ENCODE measurements at places on chromosomes 11 and 22.
A peak's percentile ranks its signal among the peaks of the same experiment; 100 is the strongest.

DNA sequence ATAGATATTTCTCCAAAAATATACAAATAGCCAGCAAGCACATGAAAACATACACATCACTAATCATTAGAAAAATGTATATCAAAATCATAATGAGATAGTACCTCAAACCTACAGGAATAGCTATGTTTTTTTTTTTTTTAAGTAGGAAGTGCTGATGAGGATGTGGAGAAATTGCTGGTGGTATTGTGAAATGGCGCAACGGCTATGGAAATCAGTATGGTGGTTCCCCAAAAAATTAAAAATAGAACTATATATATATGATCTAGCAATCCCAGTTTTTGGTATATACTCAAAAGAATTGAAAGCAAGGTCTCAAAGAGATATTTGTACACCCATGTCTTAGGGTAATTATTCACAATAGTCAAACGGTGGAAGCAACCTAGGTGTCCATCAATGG is 46.0 kb upstream of the HIPK3 start:
- DNase-seq: no peak

DNA sequence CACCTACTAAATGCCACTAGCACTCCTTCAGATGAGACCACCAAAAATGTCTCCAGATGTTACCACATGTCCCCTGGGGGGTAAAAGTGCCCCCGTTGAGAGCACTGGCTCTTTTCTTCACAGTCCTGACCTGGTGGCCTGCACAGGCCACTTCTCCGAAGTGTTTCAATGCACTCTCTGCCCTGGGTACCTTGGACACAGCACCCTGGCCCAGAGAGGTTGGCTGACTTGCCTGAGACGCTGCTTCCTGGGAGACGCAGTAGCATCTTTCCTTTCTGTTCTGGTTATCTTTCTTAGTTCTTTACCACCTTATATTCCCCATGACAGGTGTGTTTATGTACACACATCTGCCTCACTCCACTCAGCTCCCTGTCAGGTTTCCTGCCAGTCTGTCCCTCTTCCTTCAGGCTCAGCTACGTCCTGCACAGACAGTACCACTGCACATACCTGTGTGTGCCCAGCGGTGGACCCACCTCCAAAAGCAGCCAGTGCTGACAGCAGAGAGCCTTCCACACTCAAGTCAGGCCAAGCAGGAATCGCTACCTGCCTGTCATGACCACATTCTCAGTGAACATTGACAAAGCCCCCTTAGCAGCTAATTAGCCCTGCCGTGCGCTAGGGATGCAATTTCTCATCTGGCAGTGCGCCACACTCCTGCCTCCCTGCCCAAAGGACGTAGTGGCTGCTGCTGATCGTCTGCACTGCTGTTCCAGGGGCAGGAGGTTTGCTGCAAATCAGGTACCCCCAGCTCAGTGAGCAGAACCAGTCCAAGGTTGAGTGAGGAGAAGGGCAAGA is 39.0 kb downstream of the FAM83F start:
- no peak for DNase-seq

DNA sequence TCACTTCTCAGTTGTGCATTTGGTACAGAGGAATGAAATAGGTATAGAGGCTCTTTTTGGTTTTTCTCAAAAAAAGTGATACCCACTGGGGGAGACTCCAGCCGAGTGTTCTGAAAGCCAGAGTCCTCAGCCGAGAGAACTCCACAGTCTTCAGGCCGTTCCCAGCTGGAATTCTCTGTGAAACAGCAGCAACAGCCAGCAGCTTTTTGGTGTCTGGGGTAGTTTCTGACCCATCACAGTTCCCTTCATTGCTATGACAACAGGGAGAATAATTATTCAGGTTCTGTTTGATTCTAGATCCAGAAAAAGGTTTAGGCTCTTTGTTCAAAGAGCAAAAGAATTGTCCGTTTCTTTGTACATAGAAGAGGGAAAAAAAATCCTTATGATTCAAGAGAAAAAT is 84.6 kb downstream of the C22orf31 start:
- no peak for DNase-seq

DNA sequence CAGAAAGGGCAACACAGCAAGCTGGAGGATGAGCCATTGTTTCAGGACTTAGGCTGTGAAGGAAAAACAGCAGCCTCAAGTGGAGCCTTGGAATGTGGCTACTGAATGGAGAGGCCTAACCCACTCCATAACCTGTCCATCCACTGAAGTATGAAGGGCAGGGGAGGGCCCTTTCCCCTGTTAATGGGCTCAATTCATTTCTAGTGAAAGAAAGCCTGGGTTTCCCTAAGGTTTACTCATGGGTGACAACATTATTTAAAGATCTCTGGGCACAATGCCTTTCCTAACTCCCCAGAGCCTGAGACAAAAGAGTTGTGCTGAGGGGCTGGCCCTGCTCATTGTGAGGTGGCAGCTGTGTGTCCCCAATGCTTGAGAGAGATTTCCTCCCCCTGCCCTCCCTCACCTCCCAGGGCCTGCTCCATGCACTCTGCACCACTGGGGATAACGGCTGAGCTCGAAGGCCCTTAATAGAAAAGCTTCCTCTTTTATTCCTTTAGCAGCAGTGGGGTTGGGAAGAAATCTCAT is 83.8 kb downstream of the ME3 start:
- no peak for DNase-seq

DNA sequence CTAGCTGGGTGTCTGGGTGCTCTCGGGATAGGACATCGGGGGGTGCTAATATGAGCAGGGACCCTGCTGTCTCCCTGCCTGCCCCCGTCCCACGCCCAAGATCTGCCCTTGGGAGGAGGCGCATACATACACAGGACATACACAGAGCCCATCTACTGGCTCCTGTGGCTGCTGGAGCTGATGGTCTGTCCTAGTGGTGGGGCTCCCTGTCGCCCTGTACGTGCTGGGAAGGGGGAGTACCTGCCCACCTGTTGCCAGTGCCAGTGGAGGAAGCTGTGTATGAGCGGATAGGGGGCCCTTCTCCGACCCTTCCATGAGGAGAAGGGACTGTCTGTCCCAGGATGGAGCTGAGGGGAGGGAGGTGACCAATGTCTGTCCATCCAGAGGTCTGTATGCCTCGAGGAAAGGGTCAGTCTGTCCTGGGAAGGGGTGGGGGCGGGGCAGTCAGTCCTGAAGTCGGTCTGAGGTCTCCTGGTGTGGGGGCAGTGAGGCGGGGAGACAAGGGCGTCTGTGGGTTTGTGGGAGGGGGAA is 952 bp downstream of the TBC1D10A start:
- DNase-seq: no peak

GRCh38 chr11:113167599-113167998 is 146.8 kb upstream of the TTC12 start:
- DNase-seq: no peak

- no peak for DNase-seq
These were observed 76.6 kb downstream of the MYO18B start for GRCh38 chr22:25818541-25818940.

GRCh38 chr22:50143096-50143495 is 27.4 kb upstream of the PANX2 start:
- no peak for DNase-seq

DNA sequence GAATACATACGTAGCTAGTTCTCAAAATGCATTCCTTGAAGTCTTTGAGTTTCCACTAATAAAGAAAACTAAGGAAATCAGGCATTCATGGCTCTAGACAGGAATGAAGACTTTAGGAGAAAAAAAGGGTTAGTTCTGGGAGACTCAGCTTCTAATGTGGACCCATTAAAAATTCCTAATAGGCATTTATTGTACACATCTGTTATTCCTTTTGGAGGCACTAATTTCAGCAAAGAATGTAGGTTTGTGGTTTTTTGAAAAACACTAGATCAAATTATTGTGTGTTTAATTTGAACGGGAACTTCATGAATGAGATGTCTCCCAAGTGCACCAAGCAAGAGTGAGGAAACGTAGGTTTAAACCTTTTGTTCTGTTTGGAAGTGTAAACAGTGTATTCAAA is 42.7 kb downstream of the PARVA start:
- DNase-seq: no peak

DNA sequence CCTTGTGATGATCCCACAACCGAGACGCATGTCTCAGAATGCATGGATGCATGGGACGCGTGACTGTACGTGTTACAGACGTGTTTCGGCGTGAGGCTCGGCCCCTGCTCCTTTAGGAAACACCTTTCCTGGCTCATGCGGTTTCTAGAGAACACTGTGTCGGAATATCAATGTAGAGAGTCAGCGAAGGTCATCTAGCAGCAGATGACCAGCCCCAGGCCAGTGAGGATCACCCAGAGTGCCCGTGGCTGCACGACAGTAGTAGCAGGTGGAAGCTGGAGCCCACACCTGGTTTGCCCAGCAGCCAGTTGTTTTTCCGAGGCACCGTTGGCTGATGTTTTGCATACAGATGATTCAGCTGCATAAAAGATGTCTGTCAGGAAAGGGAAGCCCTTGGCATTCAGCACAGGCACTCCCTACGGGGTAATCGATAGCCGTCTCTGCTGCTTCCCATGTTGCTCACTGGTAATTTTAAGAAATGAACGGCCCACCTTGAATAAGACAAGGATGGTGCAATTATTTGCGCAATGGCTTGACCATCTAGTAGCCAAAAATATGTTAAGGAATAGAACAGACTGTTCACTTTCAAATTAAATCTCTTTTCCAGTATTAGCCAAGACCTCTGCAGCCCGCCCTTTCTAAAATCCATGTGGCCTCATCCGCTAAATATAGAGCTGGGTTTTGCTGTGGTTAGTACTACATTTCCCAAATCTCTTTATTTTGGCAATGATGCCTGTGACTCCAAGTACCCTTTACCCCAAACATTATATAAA is 1.1 kb upstream of the CLTCL1 start:
- no peak for DNase-seq

DNA sequence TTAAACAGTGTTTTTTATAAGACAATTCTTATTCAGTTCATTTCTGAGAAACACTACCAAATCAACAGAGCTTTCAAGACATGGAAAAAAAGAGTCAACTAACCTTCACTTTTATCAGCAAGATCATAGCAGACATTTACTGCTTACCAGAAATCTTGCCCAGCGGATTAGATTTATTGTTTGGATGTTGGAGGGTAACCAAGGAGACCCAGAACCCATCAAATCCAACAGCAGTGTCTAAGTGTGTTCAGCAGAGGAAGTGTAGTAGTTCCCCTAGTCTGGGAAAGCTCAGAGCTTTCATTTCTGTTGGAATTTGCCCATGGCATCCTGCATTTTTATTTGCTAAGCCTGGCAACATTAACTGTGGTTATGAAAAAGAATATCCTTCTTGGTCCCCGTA is 2.4 kb upstream of the PGM2L1 start:
- DNase-seq: no peak

GRCh38 chr11:78860720-78861422 is 286.2 kb upstream of the NARS2 start:
- DNase-seq: no peak

DNA sequence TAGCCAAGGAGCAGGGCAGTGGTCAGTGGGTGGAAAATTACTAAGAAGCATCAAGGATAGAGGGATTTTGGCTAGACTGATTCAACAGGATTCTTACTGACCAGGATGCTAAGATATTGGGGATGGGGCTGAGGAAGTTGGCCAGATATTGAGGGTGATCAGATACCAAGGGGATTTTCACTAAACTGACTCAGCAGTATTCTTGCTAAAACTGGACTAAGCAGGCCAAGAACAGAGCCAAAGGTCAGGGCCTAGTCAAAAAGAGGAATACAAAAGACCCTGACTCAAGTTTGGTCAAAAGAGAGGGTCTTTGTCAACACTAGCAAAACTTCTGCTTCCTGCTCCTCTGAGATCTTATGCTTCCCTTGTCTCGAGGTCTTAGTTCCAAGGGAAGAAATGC is 38.6 kb upstream of the DEUP1 start:
- DNase-seq: no peak

GRCh38 chr11:13277768-13278608 is at the start of gene BMAL1:
BMAL1 (plus strand) TSS chr11:13277790; CDS start chr11:13354309, 76,519 bp downstream.
- peak; percentile 12 for DNase-seq

DNA sequence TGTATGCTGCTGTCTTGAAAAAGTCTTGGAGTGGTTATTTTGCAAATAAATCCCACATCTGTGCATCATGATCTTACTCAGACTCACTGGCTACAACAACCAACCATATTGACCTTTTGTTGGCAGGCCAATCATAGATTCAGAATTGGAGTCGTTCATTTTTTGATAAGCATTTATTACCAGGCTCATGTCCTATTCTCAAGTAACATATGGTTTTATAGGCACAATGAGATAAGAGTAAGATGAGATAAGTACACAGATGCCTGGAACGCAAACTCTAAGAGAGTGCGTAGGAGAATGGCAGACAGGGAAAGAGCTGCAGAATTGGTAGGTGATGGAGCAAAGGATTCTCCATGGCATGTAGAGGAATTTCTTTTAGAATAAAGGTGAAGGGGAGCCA is 71.6 kb upstream of the SLC5A12 start:
- DNase-seq: no peak

GRCh38 chr11:79044201-79044600 is 396.6 kb downstream of the TENM4 start:
- DNase-seq: no peak

DNA sequence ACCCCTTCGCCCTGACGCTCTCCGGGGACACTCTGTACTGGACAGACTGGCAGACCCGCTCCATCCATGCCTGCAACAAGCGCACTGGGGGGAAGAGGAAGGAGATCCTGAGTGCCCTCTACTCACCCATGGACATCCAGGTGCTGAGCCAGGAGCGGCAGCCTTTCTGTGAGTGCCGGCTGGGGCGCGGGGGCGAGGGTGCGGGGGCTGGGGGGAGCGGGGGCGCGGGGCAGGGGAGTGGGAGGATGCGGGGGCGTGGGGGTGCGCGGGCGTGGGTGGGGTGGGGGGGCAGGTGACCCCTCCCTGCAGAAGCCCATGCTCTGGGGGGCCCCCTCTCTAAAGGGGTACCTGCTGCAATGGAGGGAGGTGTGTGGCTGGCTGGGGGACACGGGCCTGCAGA is 51.4 kb downstream of the LRP5 start:
- no peak for DNase-seq

DNA sequence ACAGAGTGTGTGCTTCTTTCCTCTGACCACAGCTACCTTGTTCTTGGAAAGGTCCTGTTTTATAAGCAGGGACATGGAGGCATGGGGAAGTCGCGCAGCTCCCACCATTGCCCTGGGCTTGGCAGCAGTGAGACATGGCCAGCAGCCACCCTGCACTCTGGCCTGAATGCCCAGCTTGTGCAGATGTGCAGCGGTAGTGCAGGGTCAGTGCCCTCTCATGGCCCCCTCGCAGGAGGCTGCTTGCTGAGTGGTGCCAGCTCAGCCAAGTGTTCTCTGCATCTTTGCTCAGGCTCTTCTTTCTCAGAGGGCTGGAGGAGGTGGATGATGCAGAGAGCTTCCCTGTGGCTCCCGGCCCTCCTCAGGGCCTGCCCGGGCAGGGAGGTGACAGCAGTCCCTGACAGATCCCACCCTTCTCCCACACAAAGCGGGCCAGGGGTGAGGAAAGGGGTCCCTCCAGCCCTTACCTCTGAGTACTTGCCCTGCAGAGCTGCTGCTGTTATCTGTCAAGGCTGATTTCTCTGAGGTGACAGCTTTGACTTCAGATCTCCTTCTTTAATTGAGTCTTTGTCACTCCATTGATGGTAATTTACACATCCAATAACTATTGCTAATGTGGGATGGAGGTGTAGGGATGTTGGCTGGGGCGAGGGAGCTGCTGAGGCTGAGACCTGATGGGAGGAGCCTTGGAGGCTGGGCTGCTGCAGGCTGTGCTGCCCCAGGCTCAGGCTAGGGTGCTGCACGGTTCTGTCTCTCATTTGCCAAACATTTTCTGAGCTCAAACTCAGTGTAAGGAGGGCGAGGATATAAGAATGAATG is 47.4 kb upstream of the B3GAT1 start:
- DNase-seq: no peak

- no peak for DNase-seq
These were observed 47.7 kb downstream of the COMMD9 start for GRCh38 chr11:36241497-36241896.

- no peak for DNase-seq
These were observed 6.1 kb upstream of the A4GALT start for GRCh38 chr22:42726811-42727210.

- no peak for DNase-seq
These were observed 23.5 kb downstream of the FZD4 start for GRCh38 chr11:86931548-86932258.
